ENCODE measurements at places on chromosomes 3 and 15.

DNA sequence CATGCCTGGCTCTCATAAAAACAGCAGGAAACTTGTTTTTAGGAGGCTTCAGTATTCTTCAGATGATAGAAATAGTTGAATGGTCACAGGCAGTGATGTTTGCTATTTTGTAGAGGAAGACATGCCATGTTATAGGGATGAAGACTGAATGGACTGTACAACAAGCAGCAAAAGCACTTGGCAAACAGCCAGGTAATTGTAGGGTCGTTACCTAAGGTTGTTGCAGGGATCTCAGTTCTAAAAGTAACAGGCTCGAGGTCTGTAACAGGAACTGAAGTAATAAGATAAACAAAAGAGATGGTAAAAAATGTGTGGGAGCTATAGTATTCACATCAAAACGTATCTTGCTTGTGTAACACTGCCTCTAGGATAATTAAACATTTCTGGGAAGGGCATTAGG lies 116.3 kb downstream of the TFG start:
- DNase-seq: no peak

DNA sequence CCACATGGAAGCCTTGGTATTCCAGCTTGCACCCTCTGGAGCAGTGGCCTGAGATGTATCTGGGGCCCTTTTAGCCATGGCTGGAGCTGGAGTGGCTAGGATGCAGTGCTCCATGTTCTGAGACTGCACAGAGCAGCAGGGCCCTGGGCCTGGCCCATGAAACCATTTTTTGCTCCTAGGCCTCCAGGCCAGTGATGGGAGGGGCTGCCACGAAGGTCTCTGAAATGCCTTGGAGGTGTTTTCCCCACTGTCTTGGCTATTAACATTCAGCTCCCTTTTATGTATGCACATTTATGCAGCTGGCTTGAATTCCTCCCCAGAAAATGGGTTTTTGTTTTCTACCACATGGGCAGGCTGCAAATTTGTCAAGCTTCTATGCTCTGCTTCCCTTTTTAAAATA lies 43.0 kb upstream of the MYRIP start:
- DNase-seq: no peak

GRCh38 chr3:75176937-75177336 lies 487.2 kb upstream of the FRG2C start:
- DNase-seq: no peak

DNA sequence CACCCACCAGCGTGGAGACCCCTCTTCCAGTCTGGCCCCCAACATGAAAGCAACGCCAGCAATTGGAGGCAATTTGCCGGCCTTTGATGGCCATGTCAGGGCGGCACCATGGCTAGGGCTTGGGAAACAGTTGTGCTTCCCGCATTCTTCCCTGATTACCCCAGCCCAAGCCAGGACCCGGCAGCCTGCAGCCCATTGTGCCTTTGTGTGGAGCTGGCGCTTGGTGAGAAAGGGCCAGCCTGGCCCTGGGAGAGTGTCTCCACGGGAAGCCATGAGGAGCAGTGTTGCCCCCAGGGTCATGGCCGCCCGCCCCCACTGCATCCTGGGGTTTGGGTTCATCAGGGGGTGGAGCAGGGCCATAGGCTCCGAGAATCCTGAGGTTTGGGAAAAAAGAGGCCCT lies 66.0 kb downstream of the DNAJB8 start:
- no peak for DNase-seq

GRCh38 chr15:62649793-62650420 lies 392.6 kb upstream of the TPM1 start:
- peak; percentile 32 for DNase-seq

- no peak for DNase-seq
These were observed 618 bp upstream of the MON1A start for GRCh38 chr3:49930168-49930690.

DNA sequence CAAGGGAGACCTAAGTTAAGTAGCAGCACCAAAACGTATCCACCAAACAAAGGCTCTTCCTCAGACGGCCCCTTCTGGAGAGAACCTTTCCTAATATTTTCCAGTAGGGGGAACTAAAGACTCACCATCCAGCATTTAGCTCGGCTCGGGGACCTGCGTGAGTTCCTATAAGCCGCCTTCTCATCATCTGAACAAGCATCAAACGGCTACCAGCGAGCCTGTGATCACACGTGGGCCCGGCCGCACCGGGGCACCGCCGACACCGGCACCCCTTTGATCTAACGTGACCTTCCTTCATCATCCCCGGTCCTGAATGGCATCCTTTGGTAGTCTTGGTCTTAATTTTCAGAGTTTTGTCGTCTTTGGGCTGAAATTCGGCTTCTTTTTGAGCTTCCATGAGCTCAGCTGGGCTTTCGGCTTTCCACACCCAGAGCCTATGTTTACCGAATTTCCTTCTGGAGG lies 1.4 kb upstream of the ROBO2 start:
- no peak for DNase-seq

- no peak for DNase-seq
These were observed 16.0 kb downstream of the ANKRD28 start for GRCh38 chr3:15781637-15782402.

- no peak for DNase-seq
These were observed 749.5 kb downstream of the ROBO1 start for GRCh38 chr3:79018265-79018664.

DNA sequence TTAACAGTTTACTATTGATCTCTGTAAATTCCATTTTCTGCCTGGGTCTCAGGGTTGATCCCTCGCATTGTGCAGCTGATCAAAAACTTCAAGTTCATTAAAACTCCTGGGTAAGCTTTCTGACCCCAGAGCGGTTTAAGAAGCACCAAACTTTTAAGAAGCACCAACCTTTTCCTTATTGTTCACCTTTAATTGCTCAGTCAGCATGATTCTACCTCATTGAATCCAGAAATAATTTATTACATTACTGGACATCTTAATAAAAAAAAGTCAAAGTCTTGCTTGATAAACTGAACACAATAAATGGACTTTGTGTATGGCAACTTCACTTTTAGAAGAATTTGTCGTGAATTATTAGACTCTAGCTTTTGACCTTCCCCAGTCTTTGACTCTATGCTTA lies 46.9 kb downstream of the HDGFL3 start:
- no peak for DNase-seq

DNA sequence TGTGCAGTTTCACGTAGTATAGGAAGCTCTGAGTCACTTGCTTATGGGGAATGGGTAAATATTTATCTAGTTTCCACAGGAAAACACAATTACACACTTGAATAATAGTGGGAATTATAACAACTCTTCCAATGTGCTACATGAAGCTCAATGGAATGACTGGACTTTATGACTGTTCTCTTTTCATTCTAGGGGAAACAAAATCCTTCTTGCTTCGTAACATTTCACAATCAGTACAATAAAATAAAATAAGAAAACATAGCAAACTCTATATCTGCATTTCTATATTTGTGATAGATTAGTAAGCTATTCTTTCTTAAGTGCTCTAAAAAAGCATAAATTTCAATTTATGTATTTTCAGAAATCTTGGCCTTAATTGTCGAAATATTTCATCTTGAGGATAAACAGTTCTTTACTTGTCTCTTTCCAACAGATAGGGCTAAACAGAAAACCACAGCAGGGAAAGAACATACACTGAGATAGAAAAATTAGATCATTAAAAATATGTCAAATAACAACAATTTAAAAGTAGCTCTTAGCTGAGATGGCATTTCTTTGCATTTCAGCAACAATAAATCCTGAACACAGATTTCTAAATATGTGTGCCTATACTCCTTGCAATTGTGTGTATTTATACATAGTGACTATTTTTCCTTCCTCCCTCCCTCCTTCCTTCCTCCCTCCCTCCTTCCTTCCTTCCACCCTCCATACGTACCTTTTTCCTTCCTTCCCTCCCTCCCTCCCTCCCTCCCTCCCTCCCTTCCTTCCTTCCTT lies 395.5 kb upstream of the KCNMB2 start:
- DNase-seq: no peak

GRCh38 chr3:121719423-121719822 lies 30.1 kb downstream of the GOLGB1 start:
- no peak for DNase-seq

GRCh38 chr15:57411945-57412768 lies 35.9 kb downstream of the CGNL1 start:
- no peak for DNase-seq

- DNase-seq: peak; percentile 19
These were observed 1.7 kb downstream of the EPB42 start for GRCh38 chr15:43218908-43219706.

- DNase-seq: no peak
These were observed 15.4 kb downstream of the CRTC3 start for GRCh38 chr15:90545095-90545494.

DNA sequence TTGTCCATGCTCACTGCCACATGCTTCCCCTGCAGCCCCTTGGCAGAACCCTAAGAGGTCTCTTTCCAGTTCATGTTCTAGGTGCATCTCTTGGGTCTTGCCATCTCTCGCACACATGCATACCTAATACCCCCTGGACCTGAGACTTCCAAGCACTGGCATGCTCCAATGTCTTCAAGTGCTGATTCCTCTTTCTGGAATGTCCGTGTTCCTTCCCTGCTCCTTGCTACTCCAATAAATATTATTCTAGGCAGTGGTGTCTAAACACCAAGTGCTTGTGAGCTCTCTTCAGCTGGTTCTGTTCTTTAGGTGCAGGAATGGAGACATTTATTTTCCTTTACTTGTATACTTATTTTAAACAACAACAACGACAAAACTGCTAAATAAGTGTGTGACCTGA lies 370.1 kb downstream of the LPP start:
- no peak for DNase-seq

GRCh38 chr3:126997455-126998038 lies 14.6 kb downstream of the PLXNA1 start:
- no peak for DNase-seq

DNA sequence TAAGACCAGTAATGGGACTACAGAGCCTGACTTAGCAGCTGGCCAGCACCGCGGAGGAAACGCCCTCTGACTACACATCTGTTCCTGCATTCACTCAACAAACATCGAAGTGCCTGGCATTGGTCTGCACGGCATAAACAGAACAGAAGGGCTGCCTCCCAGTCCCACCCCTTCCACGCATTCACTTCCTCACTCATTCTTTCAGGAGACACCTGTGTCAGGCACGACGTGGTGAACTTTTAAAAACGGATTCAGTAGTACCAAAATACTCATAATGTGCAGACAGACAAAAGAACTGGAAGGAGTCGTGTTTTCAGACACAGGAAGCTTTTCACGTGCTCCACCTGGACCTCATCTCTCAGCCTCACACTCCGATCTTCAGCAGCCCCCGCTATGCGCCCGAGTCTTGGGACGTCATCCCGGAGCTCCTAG lies 123.3 kb downstream of the XXYLT1 start:
- DNase-seq: peak; percentile 44

- DNase-seq: no peak
These were observed 6.5 kb upstream of the BCL2A1 start for GRCh38 chr15:79977431-79978054.

DNA sequence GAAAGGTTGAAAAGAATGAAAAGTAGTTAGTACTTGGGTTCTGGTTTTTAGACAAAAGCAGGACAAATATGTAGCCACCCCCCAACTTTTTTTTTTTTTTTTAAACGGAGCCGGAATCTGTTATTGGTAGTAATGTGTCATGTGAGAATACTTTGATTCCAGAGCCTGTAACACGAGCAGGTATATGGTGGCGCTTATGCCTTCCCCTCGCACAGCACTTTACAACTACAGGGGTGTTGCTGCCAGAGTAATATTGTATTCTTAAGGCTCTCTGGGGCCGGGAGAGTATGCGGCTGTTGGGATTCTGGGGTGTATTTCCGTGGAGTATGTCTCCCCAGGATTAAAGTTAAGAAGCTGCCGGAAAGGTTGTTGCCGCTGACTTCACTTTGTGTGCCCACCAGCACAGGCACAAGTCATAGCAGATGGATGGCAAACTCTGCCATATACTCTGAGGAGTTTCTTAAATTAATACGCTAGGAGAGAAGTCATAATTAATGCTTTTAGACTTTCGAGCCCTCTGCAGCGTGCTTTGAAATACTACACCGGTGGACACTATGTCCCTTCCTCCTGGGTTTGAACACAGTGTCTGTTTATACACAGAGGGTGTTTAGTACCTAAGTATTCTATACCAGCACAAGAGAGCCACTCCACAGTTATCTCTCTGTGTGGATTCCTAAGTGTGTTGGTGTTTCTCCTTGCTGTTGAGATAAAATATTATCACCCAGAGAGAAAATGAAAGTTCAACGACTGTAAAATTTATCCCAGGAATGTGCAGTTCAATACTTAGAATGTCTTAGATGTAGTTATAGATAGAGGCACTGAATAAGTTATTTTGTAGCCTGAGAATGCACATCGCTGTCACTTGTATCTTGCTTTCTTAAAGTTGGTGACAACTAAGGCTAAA lies 1.4 kb downstream of the MBNL1 start:
- DNase-seq: peak; percentile 25

DNA sequence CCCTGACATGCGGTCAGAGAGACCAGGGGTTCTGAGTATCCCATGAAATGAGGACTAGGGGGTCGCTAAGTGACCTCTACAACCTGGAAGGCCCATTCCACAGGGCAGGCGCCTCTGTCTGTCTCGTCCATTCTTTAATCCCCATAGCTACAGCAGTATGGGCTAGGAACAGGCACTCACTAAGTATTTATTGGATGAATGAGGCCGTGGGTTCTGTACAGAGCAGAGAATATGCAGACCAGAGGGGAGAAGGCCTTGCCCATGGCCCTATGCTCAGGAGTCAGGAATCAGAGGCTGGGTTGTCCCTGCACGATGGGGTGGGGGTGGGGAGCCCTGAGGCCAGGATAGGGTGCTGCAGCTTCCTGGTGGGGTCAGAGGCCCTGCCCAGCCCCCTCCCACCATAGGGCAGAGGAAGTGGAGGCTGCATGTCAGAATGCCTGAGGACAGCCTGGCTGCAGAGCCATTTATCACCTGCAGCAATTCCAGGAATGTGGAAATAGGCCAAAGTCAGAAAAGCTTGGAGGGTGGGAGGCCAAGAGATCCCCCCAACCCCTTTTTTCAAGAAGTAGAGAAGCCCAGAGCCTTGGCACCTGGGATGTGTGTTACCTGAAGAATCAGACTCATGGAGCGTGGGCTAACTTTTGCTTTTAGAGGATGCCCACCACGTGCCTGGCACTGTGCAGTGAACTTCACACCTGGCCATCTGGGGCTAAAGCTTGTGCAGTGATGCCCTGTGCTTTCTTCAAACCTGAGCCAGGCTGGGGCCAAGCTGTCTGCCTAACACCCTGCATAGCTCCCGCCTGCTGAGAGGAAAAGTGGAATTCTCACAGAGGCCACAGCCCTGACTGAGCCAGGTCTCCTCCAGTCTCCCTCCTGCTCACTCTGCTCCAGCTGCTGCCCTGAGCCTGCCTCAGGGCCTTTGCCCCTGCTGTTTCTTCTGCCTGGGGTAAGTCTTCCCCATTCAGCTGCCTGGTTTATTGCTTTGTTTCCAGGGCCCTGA lies 109.4 kb downstream of the WNT7A start:
- DNase-seq: no peak

DNA sequence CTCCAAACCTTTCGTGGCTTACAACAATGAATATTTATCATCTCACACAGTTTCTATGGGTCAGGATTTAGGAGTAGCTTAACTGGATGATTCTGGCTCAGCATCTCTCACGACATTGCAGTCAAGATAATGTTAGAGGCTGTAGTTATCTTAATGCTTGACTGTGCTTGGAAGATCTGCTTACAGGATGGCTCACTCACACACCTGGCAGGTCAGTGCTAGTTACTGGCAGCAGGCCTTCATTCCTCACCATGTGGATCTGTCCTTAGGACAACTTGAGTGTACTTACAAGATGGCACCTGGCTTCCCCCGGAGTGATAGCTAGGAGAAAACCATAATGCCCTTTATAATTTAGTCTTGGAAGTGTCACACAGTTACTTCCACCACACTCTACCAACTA lies 32.8 kb upstream of the OXTR start:
- DNase-seq: no peak
